ENCODE measurements at places on chromosomes 13 and 19.

DNA sequence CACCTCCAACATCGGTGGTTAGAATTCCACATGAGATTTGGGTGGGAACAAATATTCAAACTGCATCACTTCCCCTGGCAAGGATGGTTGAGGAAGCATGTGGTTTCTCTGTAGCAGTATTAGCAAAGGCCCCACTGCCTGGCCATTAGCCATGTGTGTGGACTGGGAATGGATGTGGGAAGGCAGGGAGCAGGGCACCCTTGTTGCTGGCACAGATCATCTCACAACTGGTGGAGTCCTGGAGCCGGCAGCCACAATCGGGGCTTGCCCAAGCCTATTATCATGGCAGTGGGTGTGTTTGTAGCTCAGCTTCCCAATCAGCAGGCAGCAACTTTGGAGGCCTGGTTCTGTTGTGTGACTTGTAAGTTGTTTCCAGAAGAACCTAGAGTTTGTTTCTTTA lies 391.9 kb downstream of the DLEU7 start:
- no peak for DNase-seq

DNA sequence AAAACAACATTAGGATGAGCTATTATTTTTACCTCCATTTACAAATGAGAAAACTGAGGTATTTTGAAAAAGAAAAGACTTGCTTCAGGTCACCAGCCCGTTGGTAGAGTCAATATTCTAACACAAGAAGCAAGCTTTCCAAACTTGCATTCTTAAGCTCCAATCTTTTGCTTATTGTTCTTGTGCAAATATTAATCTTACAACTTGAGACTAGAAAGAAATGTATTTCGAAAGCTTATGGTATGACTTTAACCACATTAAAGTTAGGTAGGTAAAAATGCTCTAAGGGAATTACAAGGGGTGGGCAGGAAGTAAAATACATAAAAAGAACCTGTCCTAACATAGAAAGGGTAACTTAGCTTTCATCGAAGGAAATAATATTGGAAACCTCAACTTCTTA lies 453.9 kb downstream of the SLITRK5 start:
- no peak for DNase-seq

GRCh38 chr13:79237981-79238380 lies 168.1 kb downstream of the RBM26 start:
- no peak for DNase-seq

- peak; percentile 67 for DNase-seq
These were observed 1.2 kb downstream of the KLF12 start for GRCh38 chr13:74132776-74133656.

- no peak for DNase-seq
These were observed 20.9 kb downstream of the SIN3B start for GRCh38 chr19:16850133-16850532.

- DNase-seq, result no peak
These were observed 1256.5 kb downstream of the EFNB2 start for GRCh38 chr13:105278943-105279381.

GRCh38 chr13:114053026-114053425 lies 79.2 kb upstream of the C13orf46 start:
- DNase-seq, result no peak

All from OCI-LY7 (cell line).